ENCODE measurements at places on chromosomes 1 and 21. TPM values are rescaled to one million over a fixed set of nuclear protein-coding genes. Genes with fewer than 3 reads are reported as not detected.

ZNF281 gene
- 45.9 TPM for total RNA-seq

STYXL2 gene
- total RNA-seq, result 7.7 TPM

NIBAN1 gene
- 46.2 TPM for total RNA-seq

TCHH gene
- 0.66 TPM for total RNA-seq

RAP1GAP gene
- total RNA-seq, result 29.9 TPM

CCDC18 gene
- total RNA-seq, result 15.0 TPM

MMEL1 gene
- 2.4 TPM for total RNA-seq

DYNLT4 gene
- total RNA-seq, result not detected

KCNJ9 gene
- 4.1 TPM for total RNA-seq

KANK4 gene
- 18.5 TPM for total RNA-seq

KCNJ6 gene
- 0.93 TPM for total RNA-seq

HOOK1 gene
- total RNA-seq, result 50.6 TPM

ZBTB21 gene
- total RNA-seq, result 18.0 TPM

GFI1 gene
- 1.1 TPM for total RNA-seq

HEYL gene
- 16.3 TPM for total RNA-seq

GPR52 gene
- 5.8 TPM for total RNA-seq

MAEL gene
- total RNA-seq, result 2.4 TPM

NUDT4B gene
- total RNA-seq, result 33.9 TPM

ALX3 gene
- 2.5 TPM for total RNA-seq

SERPINC1 gene
- total RNA-seq, result not detected

FOXE3 gene
- total RNA-seq, result 0.22 TPM

CHI3L1 gene
- 6.3 TPM for total RNA-seq

S100A16 gene
- total RNA-seq, result 39.4 TPM

HSD3B1 gene
- not detected for total RNA-seq

Data from camera-type eye (tissue), 1 donor.